ENCODE measurements at places on chromosomes 4 and X. TPM values are rescaled to one million over a fixed set of nuclear protein-coding genes. Genes with fewer than 3 reads are reported as not detected.

The CXorf65 gene
- not detected for total RNA-seq

The FMR1NB gene
- not detected for total RNA-seq

The PCDH7 gene
- 3.5 TPM for total RNA-seq

The TRIM75 gene
- not detected for total RNA-seq

The OPRPN gene
- total RNA-seq: not detected

The DAPP1 gene
- total RNA-seq: not detected

The RIBC1 gene
- 3.1 TPM for total RNA-seq

The HOPX gene
- not detected for total RNA-seq

The PTPN13 gene
- 13.1 TPM for total RNA-seq

The THAP6 gene
- 8.1 TPM for total RNA-seq

The SMIM31 gene
- not detected for total RNA-seq

Data from A375 (cell line).